ENCODE measurements at places on chromosomes 2 and 18. TPM values are rescaled to one million over a fixed set of nuclear protein-coding genes. Genes with fewer than 3 reads are reported as not detected.

- DNase-seq, result no peak
Observed at GRCh38 chr18:28854964-28855363, 678.0 kb upstream of the CDH2 start.

- DNase-seq, result no peak
Observed at GRCh38 chr2:119289642-119290041, 66.0 kb downstream of the STEAP3 start.

Gene PIEZO2
- total RNA-seq, result 42.7 TPM

Gene USP37
- total RNA-seq, result 4.9 TPM

- DNase-seq, result peak; percentile 14
Observed at GRCh38 chr2:143284087-143284675, 155.0 kb downstream of the ARHGAP15 start.
